ENCODE measurements at places on chromosomes 7 and 10.

GRCh38 chr10:112335868-112336265 is 38.0 kb upstream of the ACSL5 start:
- DNase-seq, result no peak

GRCh38 chr7:112001091-112001826 is 204.9 kb downstream of the DOCK4 start:
- no peak for DNase-seq

GRCh38 chr10:133458710-133459453 is 5.1 kb downstream of the SCART1 start:
- no peak for DNase-seq

DNA sequence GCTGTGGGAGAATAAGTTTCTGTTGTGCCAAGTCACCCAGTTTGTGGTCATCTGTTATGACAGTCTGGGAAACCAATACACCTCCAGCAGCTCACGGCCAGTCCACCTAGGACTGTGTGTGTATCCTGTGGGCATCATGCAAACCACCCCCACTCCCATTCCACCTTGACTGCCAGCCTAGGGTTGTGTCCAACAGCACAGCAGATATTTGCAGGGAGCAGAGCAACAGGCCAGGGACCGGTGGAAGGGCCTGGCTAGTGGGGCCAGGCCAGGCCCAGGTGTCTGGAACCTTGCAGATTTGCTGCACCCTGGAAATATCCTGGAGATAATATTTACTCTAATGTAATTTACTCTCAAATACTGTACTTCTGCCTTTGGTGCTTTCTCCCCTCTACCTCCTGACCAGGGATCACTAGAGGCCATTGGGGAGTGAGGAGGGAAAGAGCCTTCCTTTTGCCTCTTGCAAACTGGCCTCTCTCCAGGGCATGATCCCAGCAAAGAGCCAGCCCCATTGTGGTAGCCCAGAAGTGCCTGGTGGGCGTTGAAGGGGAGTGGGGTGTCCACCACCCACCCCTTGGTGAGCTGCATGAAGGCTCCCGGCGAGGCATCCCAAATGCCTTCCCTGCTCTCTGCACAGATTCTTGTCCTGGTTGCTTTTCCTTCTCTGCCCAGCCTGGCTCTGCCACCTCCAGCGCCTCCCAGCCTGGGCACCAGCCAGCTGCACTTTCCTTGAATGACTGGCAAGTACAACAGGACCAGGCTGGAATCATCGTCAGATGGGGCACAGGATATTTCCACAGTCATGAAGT is 15.2 kb upstream of the TPST1 start:
- DNase-seq, result no peak

- no peak for DNase-seq
Measured at GRCh38 chr10:5906651-5907050, 16.6 kb downstream of the FBH1 start.

GRCh38 chr7:30028749-30029635 is 780 bp downstream of the PLEKHA8 start:
- DNase-seq, result peak; percentile 49

- no peak for DNase-seq
Measured at GRCh38 chr10:129917936-129918335, 46.1 kb downstream of the EBF3 start.

DNA sequence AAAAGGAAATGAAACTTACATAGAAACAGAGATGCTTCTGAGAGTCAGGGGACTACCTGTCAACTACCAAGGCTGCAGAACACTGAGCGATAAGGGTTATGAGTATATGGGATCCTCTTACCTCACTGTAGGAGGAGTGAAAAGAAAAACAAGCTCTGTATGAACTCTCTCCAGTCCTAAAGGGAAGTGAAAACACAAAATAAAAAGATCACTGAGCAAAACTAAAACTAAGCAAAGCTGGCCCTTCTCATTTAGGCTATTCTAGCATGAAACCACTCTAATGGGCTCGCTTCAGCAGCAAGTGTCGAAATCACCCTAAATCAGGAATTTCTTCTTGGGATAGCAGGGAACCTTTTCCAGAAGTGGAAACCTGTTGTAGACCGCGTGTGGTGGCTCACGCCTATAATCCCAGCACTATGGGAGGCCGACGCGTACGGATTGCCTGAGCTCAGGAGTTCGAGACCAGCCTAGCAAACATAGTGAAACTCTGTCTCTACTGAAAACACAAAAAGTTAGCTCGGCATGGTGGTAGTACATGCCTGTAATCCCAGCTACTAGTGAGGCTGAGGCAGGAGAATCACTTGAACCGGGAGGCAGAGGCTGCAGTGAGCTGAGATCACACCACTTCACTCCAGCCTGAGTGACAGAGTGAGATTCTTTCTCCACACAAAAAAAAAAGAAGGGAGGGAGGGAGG is 27.0 kb downstream of the DCLRE1C start:
- DNase-seq, result no peak

GRCh38 chr7:129435414-129435829 is 1.2 kb downstream of the STRIP2 start:
- DNase-seq, result no peak

- DNase-seq, result no peak
Measured at GRCh38 chr7:96973986-96974385, 31.4 kb upstream of the DLX6 start.

DNA sequence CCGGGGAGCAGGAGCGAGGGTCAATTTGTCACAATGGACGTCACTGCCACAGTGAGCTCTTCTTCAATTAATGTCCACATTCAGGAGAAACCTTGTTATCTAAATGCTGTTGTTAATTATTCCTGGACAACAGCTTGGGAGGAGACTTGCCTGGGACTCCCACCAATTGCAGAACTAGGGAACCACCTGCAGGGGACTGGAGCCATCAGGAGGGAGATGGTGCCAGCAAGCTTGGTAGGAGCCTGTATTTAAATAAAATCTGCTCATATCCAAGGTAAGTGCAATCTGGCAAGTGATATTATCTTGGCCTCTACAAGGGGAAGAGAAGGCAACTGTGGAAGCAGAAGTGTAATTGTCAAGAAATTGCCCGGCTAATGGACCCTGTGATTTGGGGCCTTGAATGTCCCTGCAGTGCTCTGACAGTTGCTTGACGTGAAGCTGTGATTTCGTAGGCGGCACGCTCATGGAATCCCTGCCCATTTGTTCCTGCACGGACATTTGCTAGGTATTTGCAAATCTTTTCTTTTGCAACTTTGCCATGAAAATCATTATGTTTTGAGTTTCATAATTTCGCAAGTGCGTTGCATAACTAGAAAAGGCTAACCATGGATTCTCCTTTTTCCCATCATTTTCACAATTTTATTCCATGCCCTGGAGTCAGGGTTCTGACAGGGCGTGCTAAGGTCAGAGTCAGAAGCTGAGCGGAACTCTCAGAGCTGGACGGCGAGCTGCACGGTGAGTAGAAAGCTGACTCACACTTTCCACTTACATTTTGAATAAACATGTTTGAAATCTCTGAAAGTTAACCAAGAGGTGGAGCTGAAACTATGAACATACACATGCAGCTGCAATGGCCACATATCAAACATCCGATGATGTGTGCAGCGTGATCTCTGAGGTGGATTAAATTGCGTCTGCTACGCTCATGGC is 84.9 kb upstream of the TCERG1L start:
- no peak for DNase-seq

- no peak for DNase-seq
Measured at GRCh38 chr7:50973814-50974213, 191.1 kb upstream of the GRB10 start.

DNA sequence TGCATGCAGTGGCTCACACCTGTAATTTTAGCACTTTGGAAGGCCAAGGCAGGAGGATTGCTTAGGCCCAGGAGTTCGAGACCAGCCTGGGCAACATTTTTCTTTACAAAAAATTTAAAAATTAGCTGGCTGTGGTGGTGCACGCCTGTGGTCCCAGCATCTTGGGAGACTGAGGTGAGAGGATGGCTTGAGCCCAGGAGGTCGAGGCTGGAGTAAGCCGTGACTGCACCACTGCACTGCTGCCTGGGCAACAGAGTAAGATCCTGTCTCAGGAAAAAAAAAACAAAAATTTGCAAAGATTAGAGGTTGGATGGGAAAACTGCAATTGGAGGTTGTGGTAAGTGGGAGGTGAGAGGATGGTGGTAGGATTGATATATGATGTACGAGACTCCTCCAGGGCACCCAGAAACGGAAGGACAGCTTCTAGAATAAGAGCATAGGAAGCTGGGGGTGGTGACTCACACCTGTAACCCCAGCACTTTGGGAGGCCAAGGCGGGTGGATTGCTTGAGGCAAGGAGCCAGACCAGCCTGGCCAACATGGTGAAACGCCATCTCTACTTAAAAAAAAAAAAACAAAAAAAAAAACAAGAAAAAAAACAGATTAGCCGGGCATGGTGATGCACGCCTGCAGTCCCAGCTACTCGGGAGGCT is 19.1 kb upstream of the PARP12 start:
- DNase-seq, result no peak

DNA sequence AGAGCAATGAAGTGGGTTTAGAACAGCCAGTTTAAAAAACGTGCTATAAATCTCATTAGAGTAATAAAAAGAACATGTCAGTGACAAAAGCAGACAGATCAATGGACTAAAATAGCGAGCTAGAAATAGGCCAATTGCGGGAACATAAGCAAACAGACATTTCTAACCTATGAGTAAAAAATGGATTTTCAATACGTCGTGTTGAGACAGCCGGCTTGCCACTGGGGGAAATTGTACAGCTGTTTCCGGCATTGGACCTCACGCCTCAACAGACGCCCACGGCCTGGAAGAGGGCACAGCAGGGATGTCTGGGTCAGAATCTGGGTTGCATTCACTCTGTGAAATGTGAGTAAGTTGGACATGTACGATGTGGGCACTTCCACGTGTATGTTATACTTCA is 92.9 kb downstream of the SVOPL start:
- no peak for DNase-seq

DNA sequence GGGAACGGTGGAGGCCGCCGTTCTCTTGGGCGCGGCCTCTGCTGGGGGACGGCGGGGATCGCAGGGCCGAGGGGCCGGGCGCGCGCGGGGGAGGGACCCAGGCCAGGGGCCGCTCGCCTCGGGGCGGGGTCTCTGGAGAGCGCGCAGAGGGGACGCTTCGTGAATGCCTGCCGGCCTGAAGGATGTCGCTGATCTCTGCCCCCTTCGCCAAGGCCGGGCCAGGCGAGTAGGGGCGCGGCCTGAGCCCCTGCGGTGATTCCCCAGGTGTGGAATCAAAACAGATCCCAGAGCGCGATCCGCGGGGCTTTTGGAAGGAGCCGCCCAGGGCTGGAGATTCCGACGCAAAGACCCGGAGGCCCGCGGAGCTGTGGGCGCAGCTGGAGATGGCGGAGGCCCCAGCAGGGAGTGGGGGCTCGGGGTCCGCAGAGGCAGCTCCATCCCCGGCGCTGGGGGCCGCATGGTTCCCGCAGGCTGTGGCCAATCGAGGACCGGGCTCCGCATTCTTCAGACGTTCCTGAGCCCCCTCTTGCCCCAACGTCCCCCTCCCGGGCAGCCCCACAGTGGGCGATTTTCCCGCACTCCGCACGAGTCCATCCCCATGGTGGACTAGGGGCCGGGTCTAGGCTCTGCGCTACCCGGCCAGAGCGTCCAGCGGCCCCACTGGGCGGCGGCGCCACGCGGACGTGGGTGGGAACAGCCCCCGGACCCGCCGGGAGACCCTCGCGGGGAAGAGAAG is 166.0 kb downstream of the ACTR3B start:
- DNase-seq, result no peak

GRCh38 chr10:75431180-75432111 is at the start of gene LRMDA:
Gene LRMDA (plus strand): TSS chr10:75431624.
- DNase-seq, result no peak

- no peak for DNase-seq
Measured at GRCh38 chr7:8938044-8938805, 504.8 kb downstream of the NXPH1 start.

DNA sequence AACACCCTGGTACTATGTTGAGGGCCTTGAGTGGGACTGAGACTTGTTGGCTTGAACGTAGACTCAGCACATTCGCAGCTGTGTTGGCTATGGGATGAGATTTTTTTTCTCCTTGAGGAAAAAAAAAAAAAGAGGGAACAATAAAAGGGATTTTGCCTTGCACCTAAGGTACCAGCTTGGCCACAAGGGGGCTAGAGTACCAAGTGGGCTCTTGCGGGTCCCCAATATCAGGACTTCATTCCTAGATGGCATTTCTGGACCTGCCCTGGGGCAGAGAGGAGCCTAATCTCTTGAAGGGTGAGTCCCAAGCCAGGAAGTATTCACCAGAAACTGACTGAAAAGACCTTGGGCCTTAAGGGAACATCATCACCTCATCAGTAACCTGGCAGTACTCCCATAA is 1083.6 kb upstream of the PHF14 start:
- no peak for DNase-seq

GRCh38 chr10:130427216-130427722 is 291.1 kb downstream of the GLRX3 start:
- no peak for DNase-seq

GRCh38 chr7:101816595-101817470 is 593 bp upstream of the CUX1 start:
- peak; percentile 75 for DNase-seq

DNA sequence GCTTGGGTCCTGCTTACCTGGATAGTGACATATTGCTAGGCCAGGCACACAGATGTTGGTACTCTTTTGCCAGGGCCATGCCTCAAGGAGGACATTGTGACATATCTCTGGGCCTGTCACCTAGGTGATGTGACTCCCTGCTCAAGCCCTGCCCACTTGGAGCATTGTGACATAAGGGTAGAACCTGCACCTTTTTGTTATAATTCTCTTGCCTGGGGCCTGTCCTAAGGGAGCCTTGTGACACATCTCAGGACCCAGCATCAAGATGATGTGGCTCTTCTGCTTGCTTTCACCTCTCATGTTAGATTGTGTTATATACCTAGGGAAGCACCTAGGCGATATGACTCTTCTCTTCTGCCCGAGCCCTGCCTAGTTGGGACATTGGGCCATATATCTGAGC is 57.4 kb downstream of the ZNF736 start:
- DNase-seq, result no peak

All from cerebellum (tissue), 4 donors.